Epithelial cell of proximal tubule (primary cell): ENCODE measurements at places on chromosomes 7 and 10. TPM values are rescaled to one million over a fixed set of nuclear protein-coding genes. Genes with fewer than 3 reads are reported as not detected.

- DNase-seq: no peak
These were observed 481.9 kb downstream of the ARL4A start for GRCh38 chr7:13169356-13169755.

DNA sequence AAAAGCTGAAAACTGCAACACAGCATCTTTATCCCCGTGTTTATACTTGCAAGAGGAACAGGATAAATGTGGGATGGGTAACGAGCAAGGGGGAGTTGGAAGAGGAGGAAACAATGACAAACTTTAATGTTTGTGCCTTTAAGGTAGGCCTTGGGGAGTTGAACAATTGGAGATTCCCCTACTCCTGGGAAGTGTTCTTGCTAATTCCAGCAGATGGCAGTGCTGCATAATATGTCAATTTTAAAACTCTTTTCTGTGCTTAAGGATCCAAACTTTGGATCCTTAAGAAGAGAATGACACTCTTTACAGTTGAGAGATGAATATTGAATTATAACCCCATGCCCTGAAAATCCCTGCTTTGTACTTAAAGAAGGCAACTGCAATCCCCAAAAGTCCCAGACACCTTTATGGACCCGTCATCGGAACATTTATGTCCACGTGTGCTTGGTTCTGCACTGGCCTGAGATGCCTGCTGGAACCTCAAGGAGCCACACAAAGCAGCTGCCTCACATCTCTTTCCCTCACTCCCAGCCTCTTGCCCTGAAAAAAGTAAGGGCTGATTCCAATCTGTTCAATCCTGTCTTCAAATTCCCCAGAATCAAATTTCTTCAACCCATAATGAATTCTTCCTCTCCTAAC, 12.0 kb downstream of the IFIT5 start:
- no peak for DNase-seq

GRCh38 chr10:77637532-77638320, at the start of gene KCNMA1:
Gene KCNMA1 (minus strand): TSS chr10:77637808.
- no peak for DNase-seq

GRCh38 chr10:29163746-29164145, 125.1 kb upstream of the LYZL1 start:
- DNase-seq: no peak

- no peak for DNase-seq
These were observed 25.8 kb upstream of the LRRC18 start for GRCh38 chr10:48965460-48965859.

DNA sequence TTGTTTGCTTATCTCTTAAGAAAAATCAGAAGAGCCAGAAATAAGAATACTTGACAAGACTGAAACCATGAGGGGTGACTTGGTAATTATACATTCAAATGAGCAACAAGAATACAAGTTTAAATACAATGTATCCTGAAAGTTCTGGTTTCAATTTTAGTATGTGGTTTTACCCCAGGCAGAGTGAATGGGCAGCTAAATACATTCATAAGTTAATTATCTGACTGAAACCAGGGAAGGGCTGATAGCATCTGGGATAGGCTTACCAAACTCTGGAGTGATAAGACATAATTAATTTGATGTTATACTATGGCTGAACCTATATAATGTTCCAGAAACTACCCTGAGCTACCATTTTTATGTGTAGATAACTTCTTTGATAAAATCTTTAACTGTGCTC, 252.2 kb upstream of the PLXNA4 start:
- DNase-seq: no peak

SEC61A2 gene
- 6.7 and 7.0 TPM in 2 replicates for total RNA-seq

CPA5 gene
- total RNA-seq: 0.12 TPM in 1 of 2 replicates, not detected in the other

STEAP2 gene
- total RNA-seq: 2.1 and 2.7 TPM in 2 replicates
